ENCODE measurements at places on chromosomes 3 and 15.

- no peak for DNase-seq
Observed at GRCh38 chr3:29143151-29143550, 137.7 kb upstream of the RBMS3 start.

- no peak for DNase-seq
Observed at GRCh38 chr3:100746092-100746491, 36.8 kb downstream of the TFG start.

- DNase-seq: peak; percentile 80
Observed at GRCh38 chr3:113441051-113441770, at the start of gene CFAP44. TSS of gene CFAP44 (minus strand) at chr3:113441493. CDS start at chr3:113433664, 7,829 bp downstream.

GRCh38 chr3:23071296-23071695 lies 131.8 kb upstream of the UBE2E2 start:
- DNase-seq: no peak

GRCh38 chr15:29140475-29141307 lies 128.9 kb downstream of the NSMCE3 start:
- no peak for DNase-seq

GRCh38 chr3:12755754-12756153 lies 3.3 kb downstream of the TMEM40 start:
- DNase-seq: no peak

DNA sequence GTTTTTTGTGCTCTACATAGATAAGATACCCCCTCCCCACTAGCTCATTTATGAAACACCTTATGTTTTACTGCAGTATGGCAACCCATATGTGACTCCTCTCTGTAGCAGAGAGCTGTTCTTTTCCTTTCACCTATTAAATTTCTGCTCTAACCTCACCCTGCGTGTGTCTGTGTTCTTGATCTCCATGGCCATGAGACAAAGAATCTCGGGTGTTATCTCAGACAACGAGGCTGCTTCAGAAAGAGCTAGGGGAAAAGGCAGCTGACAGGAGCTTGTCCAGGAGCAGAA lies 18.0 kb downstream of the CCR8 start:
- DNase-seq: no peak

DNA sequence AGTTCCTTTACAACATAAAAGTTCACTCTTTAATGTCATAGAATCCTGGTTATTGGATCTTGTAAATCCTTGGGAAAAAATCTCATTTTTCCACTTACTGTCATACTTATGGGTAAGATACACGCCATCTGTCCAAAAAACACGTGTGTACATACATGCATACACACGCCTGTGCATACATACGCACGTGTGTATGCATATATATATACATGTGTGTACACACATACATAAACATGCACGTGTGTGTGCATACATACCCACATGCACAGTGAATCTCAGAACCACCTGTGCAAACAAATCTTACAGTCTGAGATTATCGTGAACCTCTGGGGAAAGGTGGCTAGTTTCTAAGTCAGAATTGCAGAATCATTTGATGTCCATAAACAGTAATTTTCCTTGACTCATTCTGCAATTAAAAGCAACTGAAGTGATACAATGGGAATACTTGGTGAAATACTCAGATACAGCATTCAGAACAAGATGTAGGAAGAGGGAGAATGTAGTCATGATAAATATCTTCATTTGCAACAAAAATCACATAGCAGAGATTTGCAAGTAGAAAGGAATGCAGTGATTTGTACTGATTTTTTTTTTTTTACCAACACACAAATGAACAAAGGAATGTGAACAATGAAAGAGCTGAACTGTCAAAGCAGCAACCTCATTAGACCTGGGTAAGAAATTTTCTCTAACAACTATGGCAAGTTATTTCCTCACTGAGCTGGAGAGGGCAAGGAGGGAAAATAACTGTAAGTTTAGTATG lies 160.6 kb upstream of the POU1F1 start:
- DNase-seq: peak; percentile 59

GRCh38 chr3:56928379-56929068 lies 126.8 kb upstream of the ARHGEF3 start:
- DNase-seq: peak; percentile 13

GRCh38 chr15:34815836-34816235 lies 20.5 kb upstream of the ACTC1 start:
- DNase-seq: no peak

DNA sequence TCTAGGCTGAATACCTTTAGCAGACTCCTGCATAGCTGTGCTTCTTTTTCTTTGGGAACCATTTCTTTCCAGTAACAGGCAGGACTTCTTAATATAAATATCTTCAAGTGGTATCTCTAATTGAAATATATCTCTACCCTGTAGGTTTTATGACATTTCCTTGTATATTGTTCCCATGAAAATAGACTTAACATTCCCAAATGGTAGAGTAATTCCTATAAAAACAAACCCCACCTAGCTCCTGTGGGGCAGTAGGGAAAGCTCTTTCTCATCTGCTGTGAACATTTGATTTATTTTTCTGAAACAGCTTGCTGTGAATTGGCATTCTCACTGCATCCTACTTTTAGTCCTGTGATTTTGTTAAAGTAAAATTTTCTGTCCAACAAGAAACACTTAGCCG lies 20.8 kb downstream of the SELENOT start:
- no peak for DNase-seq

GRCh38 chr3:189349772-189350171 lies 178.0 kb downstream of the TPRG1 start:
- DNase-seq: peak; percentile 56

DNA sequence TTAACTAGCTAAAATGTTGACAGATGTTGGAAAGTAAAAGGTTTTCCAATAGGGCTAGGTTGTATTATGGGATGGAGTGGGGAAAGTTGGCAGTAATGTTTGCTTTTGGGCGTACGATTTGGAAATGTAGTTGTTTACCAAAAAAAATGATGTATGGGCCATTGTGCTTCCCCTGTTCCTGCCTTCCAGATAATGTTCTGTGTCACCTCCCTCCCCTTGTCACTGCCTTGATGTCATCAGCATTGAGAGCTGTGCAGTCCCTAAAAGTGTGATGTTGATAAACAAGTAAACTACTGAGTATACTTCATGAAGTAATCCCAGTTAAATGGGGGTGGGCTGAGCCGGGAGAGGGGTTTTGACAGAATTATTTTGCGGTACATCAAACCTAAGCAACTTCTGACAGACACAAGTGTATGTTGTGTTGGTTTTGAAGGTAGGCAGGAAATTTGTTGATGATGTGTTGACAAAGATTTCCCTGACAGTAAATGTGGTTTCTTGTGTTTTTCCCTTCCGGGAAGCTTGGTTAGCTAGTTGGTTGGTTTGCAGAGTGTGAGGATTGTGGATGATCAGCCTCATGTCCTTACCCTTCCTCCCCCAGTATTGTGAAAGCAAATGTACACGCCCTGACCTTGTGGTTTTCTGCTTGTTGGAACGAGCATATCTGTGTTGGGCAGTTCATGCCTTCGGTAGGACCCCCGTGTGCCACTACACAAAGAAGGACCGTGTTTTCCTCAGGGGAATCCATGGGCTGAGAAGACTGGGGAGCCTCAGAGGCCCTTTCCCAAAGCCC lies 87.3 kb downstream of the PGPEP1L start:
- no peak for DNase-seq

DNA sequence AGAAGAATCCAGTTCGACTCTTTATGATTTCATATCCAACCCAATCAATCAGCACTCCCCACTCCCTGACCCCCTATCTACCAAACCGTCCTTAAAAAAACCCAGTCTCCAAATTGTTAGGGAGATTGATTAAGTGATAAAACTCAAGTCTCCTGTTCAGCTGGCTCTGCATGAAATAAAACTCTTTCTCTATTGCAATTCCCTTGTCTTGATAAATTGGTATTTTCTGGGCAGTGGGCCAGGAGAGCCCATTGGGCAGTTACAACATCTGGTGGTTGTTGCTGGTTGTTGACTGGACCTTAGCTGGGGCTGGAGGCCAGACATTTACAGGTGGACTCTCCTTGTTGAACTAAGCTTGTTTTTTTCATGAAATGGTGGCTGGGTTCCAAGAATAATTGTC lies 642.3 kb downstream of the ROBO2 start:
- DNase-seq: no peak

DNA sequence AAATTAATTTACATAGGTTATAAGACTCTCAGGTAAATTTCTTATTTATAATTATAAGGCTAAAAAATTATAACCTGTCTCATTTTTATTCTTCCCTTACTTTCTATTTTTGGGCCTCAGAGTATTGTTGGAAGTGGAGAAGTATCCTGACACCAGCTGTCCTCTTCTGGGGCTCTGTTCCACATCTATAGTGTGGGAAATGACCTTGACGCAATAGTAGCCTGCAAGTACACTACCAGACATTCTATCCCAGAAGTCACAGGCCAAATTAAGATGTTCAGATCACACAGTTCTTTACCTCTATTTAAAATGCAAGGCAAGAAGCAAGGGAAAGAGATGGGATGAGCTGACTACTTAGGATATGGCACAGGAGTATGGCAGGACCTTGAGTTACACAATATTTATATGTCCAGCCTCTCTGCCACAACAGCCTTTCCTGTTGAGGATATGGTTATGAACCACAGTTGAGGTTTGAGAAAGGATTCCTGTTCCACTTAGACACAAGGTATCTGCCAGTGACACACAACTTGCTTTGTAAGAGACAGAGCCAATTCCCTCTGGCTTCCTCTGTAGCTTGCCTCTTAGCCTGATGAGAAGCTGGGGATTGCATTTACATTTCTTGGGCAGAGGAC lies 158.0 kb upstream of the IL12A start:
- peak; percentile 44 for DNase-seq

DNA sequence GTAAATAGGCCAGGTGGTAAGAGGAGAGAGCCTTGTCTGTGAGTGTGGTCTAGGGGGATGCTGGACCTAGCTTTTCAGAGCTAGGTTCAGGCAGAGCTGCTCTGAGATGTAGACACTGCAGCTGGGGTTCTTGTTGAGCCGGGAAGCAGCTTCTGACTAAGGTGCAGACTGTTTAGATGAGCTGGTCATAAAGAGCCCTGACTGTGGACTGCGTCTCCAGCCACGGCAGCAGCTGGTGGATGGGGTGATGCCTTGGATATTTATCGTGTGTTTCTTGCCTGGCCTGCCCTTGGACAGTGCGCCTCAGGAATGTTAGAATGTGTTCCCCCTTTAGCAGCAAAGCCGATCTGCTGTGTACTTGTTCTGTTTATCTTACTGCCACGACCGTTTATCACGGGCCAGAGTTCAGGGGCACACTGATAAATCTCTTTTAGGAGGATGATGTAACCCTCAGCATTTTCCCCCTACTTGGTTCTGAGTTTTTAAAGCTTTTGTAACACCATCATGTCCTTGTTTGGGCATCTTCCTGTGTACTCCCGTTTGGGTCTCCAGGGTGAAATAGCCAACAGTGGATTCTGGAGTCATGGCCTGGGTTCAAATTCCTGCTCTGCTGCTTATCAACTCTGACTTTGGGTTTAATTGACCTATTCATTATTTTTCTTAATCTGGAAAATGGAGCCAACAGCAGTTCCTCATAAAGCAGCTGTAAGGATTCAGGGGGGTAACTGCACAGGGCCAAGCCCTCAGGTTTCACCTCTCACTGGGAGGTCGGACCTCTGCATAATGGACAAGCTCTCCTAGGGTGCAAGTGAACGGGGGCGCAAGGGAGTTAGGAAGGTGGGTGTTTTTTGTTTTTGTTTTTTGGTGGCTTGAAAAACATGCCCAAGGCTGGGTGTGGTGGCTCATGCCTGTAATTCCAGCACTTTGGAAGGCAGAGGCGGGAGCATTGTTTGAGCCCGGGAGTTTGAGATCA lies 51.4 kb downstream of the FLNB start:
- DNase-seq: peak; percentile 73

DNA sequence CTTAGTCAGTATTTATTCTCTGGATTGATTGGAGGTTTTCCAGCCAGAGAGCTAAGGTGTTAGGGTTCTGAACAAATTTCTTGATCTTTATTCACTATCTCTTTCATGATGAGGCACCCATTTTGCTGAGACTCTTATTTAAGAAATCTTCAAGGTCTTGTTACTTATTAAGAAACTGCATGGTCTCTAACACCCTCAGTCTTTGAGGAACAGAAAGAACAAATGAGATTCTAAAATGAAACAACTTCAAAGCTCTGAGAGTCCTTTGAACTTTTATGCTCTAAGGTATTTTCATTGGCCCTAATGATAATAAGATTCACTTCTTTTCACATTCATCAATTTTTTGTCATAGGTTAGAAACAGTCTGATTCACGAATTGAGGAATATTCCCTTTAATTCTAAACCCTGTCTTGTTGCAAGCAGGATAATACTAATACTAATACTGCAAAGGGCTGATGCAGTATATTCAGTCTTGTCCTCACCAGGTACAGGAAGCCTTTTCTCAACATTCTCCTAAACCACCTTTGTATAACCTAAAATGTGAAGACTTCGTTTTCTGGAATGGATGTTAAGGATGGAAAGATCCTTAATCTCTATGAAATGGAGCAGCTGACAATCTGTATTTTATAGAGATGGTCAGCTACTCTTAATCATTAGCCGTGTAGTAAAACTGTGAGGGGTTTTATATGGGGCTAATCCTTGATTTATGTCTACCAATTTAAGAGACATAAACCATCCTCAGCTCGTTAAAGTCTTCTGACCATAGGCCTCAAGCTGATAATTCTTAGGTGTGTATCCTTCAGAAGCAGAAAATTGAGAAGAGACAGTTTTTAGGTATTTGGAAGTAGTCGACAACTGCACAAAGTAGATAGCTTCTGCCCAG lies 198.3 kb downstream of the OTOL1 start:
- no peak for DNase-seq

- no peak for DNase-seq
Observed at GRCh38 chr15:30872341-30872748, 31.4 kb upstream of the FAN1 start.

Data from kidney tubule cell (primary cell).